GM12878 (cell line): ENCODE measurements at places on chromosomes 12 and 14.

GRCh38 chr12:38141861-38142260 is 174.7 kb upstream of the ALG10B start:
- DNase-seq, result no peak

DNA sequence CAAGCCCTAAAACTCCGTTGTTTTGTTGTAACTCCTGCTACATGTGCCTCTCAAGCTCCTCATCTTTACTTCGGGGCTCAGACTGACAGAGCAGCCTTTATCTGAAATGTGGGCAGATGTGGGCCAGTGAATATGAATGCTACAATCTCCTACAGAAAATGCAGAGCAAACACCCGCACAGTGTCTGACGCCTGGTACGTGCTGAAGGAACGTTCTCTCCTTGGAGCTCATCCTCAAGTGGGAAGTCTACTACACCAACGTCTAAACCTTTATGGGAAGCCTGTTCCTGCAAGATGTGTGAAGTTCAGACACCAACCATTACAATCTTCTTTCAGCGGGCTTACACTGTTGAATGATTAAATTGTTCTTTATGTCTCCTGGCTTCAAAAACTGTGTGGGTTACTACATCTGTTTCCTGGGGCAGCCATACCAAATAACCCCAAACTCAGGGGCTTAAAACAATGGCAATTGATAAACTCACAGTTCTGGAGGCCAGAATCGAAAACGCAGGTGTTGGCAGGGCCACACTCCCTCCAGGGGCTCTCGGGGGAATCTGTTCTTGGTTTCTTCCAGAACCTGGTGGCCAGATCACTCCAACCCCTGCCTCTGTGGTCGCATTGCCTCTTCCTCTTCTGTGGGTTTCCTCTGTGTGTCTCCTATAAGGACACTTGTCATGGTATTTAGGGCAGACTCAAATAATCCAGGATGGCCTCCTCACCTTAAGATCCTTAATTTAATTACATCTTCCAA is 179.7 kb upstream of the PLXNC1 start:
- DNase-seq, result no peak

- DNase-seq, result no peak
These were observed 435.7 kb upstream of the DCN start for GRCh38 chr12:91618281-91618680.

DNA sequence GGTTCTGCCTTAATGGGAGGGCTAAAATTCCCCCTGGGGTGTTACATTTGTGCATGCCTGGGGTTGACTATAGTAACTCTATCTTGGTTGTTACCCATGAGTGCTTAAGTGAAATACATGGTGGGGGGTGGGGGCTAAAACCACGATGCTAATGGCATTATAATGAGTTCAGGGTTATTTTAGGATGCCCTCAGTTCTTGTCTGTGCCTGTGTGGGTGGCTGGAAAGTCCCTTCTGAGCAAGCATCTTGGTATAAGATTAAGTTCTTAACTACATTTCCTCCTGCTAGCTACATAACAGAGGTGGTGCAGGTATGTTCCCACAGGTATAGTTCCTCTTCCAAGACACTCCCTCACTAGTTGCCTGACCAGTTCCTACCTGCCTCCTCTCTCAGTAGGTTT is 822.3 kb downstream of the LRFN5 start:
- DNase-seq, result peak; percentile 59

- no peak for DNase-seq
These were observed 9.6 kb upstream of the ISM2 start for GRCh38 chr14:77508249-77508648.

DNA sequence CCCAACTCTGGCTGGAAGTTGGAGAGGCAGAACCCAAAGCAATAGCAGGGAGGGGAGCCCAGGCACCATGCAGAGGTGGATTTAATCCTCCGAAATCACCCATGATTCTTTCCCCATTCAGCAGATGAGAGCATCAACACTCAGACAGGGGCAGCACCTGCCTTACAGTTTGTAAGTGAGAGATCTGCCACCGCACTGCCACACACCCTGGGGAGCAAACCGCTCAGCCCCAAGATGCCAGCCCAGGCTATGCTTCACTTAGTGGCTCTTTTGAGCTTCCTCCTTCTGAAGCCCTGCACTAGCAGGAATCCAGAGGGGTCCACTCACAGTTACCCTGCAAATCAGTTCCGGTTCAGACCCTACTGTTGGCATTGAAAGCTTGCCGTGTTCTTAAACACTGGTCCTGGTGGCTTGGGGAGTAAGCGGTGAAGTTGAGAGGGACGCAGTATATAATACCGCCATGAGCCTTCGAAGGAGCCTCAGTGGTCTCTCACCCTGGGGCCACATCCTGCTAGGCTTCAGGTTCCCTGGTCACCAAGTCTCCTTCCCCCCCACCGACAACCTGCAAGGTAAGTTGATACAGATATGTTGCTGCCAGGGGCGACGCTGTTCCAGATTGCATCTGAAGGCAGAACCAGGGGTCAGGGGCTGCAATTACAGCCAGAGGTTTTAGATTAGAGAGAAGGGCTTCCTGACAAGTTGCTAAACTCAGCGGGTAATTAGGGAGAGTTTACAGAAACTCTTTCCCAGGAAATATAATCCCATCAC is 72.0 kb upstream of the CCND2 start:
- DNase-seq, result no peak

GRCh38 chr14:93939304-93940229 is 12.4 kb downstream of the FAM181A start:
- peak; percentile 25 for DNase-seq

GRCh38 chr14:31937730-31938346 is 139.3 kb upstream of the ARHGAP5 start:
- DNase-seq, result peak; percentile 55

DNA sequence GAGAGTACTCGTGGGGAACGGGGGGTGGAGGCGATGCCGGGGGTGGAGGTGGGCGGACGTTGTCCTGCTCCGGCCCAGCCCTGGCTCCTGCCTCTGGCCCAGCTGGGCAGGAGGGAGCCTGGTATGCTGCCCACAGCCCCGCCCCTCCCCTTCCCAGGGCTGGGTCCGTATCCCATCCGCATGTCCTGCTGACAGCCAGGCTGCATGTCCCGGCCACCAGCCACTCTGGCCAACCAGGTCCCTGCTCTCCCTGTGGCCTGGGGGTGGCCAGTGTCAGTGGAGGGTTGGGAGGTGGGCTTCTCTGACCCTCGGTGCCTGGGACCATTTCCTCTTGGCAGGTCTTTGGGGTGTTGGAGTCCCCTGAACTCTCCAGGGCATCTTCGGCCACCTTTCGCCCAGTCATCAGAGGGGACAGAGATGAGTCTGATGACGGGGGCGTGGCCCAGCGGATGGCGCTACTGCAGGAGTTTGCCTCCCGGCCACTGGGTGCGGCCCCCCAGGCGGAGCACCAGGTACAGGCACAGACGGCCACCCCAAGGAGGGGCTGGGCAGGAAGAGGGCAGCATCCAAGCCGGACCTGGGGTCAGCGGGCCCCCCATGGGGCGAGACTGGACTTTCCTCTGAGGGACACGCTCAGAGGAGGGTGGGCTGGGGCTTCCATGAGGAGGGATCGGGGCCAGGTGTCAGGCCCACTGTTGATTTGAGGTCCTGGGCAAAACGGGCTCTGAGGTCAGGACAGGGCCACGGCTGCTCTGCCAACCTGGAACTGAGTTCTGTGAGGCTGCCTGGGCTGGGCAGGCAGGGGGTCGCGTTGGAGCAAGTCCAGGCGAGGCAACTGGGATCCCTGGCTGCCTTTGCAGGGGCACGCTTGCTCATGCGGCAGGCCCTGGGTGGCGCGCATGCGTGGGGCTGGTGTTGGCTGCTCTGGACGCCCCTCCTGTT is 20.2 kb downstream of the CEP170B start:
- DNase-seq, result no peak

- no peak for DNase-seq
These were observed 1077.6 kb upstream of the FOXG1 start for GRCh38 chr14:27688841-27689444.

- DNase-seq, result no peak
These were observed 1209.5 kb downstream of the SLC16A7 start for GRCh38 chr12:60805364-60805763.

DNA sequence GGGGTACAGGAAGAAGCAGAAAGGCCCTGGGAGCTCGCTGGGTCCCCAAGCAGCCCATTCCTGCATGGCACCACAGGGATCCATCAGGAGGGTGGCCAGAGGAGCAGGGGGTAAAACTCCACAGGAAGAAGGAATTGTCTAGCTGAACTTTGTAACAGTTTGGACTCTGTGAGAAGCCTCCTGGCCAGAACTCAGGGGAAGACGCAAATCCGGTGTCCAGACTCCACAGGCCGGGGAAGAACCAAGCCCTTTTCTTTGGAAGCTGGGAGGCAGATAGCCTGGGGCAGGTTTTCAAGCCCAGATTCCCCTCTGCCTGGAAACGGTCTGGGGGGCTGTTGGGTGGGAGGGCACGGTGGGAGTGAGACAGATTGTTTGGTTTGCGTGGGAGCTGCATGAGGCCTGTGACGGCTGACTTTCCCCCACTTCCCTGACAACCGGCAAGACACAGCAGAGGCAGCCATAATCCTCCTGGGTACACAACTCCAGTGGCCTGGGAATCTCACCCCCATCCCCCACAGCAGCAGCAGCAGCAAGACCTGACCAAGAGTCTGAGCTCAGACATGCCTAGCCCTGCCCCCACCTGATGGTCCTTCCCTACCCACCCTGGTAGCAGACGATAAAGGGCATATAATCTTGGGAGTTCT is 16.7 kb downstream of the GPHB5 start:
- no peak for DNase-seq

- no peak for DNase-seq
These were observed 16.2 kb upstream of the NOP2 start for GRCh38 chr12:6584293-6584692.

DNA sequence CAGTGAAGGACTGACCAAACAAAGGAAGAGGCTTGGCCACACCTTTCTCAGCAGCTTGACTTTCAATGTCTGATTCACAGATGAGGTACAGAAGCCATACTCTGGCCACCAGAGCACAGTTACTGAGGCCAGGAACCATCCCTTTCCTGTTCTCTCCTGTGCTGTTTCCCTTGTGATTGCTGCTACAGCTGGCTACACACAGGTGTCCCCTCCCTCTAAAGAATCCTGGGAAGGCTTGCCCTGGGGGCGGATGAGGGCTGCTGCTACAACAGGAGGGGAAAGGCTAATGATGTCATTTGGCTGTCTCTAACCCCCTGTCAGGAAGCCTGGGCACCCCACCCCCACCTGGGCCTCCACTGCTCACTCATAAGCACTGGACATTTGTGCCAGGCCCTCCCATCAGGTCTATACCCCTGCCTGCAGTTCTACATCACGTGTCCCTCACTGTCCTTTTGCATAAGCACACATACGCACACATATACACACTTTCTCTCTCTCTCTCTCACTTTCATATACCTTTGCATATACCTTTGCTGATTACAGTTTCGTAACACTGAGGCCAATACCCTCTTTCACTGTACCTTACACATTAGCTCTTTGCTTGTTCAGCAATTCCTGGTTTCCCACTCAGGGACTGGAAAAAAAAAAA is 41.4 kb downstream of the PRPF40B start:
- DNase-seq, result no peak

DNA sequence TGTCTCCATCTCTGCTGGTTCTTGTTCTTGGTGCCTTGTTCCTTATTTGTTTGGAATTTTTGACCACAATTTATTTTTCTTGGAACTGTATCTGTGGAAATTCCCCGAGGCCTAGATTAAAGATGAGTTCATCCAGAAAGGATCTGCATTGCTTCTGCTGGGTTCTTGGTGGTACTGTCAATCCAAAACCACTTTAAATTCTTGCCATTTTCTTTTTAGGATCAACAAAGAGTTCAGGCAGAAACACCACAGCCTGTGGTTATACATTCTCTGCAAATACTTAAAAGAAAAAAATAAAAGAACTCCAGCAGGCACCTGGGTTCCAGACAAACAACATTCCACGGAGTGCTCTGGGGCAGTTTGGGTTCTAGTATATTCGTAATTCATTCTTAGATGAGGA is 6.0 kb upstream of the VAMP1 start:
- DNase-seq, result no peak
